ENCODE measurements at places on chromosomes 5 and 9.

GRCh38 chr5:98066910-98067309, 706.6 kb upstream of the RGMB start:
- DNase-seq = no peak

DNA sequence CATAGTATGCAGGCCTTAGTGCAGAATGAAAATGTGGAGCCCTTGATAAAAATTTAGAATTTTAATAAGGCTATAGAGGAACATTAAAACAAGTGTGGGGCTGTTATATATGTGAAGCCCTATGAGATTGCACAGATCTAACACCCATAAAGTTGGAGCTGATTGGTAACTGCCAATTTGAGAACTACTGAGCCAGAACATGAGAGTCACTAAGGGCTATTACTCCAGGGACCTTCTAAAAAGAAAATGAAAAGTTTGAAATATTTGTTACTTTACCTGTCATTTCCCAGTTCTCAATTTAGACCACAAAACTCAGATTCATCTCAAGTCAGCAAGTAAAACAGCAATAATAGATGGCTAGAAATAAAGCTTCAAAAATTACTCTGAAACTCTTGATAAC, 898.6 kb downstream of the TLE1 start:
- no peak for DNase-seq

- DNase-seq = no peak
These were observed 851 bp upstream of the EEIG1 start for GRCh38 chr9:127981559-127982121.

DNA sequence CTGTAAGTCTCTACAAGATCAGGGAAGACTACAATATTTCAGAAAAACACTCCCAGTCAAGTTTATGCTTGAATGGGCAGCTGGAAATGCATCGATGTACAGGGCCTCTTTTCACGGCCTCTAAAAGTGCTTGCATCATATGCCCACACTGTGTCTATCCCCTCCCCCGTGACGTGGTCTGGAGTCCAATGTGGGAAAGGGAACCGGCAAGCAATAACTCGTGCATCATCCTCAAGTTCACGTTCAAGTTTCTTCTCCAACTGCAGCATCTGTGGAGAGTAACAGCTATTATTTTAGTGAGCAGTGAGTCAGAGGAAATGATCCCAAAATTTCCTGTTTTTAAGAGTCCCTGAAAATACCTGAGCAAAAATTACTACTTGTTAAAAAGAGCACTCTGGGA, 22.3 kb downstream of the ATPSCKMT start:
- DNase-seq = no peak

DNA sequence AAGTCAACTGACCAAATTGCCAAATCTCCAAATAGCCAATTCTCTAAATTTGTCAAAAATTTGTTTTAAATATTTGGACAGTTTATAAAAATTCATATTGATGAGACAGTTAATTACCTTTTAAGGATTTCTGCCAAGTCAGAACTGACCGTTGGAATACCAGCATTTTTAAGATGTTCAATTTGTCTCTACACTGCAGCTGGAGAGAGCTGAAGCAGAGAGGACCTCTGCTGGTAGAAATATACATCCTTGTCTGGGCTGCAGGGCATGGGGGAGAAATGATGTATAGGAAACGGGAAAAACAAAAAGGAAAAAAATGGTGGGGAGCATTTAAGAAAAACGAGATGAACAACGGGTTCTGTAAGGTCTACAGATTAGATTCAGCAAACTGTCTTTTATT, 16.8 kb downstream of the NR6A1 start:
- no peak for DNase-seq

Data from fibroblast of the conjunctiva (primary cell).